Stimulated activated CD8-positive, alpha-beta memory T cell treated with anti-CD3 and anti-CD28 coated beads, Interleukin-7, amount 100 ng/mL, for 4 hours (primary cell): ENCODE measurements at places on chromosomes 1 and 21.
A peak's percentile ranks its signal among the peaks of the same experiment; 100 is the strongest.

DNA sequence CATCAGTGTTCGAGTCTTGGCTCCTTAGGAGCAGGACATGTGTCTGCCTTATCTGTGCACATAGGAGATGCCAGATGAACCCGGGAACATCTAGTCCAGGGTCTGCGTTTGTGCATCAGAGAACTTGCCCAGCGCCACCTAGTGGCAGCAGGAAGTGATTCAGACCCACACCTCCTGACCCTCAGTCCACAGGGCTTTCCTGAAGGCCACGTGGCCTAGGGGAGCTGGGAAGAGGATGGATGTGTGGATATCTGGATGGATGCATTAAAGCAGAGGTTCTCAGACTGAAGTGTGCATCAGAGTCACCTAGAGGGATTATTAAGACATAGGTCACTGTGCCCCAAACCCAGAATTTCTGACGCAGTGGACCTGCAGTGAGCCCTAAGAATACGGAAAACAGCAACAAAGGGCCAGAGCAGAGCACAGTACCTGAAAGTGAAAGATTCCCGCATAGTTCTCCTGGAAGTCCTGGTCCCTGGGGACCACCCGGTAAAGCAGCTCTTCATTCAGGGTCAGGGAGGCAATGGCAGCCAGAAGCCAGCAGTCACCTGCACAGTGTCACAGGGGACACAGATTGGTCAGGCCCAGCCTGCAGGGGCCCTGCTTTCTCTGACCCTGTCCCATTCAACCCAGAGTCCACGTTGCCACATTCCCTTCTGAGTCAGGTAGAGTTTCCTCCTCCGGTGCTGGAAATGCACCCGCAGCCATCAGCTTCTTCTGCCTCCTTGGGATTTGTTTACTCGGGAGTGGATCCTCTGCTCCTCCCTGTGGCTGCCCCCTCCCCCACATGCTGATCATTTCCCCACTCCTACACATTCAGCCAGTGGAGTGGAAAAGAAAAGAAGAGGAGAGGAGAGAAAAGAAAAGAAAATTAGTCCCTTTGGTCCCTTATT is 37.0 kb downstream of the CAPN8 start:
- DNase-seq, result no peak

- no peak for DNase-seq
Observed at GRCh38 chr1:168379104-168379860, 98.6 kb downstream of the TBX19 start.

DNA sequence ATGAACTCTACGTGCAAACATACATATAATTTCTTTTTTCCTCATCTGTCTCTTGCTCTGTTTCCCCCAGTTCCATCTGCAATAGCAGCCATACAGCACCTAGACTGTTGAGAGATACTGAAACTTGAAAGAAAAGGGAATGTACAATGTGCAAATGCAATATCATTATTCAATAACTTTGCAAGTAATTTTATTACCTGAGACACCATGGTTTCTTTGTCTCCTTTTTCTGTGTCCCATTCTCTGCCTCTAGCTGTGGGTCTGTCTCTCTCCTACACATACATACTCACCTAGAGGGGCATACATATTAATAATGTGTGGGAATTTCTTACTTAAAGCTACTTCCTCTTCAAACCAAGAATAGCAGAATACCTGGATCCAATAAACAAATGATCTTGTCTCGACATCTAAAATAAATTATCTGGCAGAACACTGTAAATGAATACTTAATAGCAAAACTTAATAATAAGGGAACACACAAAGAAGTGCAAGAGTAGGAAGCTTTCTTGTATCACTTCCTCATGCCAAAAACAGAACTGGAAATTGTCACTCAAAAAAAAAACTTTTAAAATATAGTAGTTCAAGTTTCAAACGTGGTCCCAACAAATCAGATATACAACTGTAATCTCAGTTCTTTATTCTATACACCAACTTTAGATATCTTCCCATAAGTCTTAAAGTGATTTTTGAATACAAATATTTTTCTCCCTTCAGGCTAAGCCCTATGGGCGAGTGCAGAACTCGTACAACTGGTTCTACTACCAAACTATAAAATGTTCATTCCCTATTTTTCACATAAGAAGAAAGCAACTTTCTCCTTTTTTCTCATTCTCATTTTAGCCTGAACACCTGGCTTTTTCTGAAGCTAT is 194.6 kb downstream of the NRIP1 start:
- no peak for DNase-seq

- no peak for DNase-seq
Observed at GRCh38 chr21:44269090-44269489, 7.4 kb upstream of the DNMT3L start.

DNA sequence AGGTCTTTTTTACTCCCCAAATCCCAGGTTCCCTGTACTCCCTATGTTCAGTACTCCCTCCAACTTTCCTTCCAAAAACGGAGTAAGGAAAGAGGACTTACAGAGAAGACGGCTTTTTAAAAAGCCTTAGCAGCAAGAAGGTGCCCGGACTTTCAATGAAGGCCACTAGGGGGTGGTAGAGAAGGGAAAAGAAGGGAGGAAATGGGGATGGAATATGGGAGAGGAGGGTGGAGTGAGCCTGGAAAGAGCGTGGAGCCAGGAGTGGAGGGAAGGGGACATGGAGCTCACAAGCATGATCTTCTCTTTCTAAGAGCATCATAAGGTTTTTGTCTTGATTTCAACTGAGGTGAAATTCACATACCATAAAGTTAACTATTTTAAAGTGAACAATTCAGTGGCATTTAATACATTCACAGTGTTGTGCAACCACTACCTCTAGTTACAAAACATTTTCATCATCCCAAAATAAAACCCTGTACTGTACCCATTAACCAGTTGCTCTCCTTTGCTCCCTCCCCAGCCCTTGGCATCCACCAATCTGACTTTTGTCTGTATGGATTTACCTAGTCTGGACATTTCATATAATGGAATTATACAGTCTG is 129.9 kb downstream of the ZNF281 start:
- no peak for DNase-seq

DNA sequence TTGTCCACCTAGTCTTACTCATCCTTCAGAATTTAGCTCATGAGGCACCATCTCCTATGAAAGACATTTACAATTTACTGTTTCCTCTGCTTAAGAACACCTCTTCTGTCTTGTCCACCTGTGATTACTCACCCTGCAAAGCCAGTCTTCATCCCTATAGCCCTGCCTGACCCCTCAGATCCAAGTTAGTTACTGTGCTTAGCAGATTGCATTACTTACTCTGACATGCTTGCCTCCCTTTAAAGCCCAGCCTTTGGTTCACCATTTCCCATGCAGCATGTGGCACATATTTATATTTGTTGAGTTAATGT is 60.9 kb upstream of the VCAM1 start:
- DNase-seq, result no peak

- DNase-seq, result no peak
Observed at GRCh38 chr21:33314111-33314510, 10.7 kb upstream of the IFNAR1 start.

DNA sequence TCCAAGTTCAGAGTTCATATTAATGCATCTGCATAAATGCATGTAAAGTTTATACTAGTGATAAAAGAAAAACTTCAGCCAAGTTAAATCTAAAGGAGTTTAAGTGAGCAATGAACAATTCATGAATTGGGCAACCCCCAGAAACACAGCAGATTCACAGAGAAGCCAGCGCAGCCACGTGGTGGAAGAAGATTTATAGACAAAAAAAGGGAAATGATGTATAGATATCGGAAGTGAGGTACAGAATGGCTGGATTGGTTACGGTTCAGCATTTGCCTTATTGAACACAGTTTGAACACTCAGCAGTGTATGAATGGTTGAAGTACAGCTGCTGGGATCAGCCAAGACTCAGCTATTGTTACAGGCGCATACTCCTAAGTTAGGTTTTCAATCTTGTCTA is 5.7 kb downstream of the AK5 start:
- no peak for DNase-seq

DNA sequence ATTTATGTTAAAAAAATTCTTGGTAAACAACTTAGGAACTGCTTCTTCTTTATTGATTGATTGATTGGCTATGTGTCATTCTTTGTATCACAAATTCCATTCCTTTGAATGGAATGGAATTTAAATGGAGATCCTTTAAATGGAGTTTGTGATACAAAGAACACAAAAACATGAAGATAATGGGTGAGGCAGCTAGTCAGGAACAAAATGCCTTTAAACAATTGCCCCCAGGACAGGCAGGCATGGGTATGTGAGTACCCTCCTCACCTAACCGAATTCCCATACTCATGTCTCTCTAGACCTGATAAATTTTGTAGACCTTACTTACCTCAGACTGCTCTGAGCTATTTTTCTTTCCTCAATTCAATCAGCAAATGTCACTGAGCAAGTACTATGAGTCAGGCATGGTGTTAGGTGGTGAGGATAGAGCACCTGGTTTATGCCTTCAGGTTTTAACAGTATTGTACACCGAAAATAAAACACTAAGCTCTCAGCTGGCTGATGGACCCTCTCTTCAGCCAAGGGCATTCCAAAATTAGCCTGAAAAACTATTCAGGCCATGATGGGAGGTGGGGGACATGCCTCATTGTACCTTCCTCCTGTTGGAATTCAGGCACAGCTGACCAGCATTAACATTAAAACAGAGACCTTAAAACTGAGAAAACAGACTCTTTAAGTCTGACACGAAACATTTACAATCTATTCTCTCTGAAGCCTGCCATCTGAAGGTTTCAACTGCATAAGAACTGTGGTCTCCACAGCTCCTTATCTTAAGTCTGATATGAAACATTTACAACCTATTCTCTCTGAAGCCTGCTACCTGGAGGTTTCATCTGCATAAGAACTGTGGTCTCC is 58.9 kb downstream of the OLFML3 start:
- DNase-seq, result no peak

GRCh38 chr1:36622741-36623648 is 140.3 kb upstream of the CSF3R start:
- DNase-seq, result no peak

DNA sequence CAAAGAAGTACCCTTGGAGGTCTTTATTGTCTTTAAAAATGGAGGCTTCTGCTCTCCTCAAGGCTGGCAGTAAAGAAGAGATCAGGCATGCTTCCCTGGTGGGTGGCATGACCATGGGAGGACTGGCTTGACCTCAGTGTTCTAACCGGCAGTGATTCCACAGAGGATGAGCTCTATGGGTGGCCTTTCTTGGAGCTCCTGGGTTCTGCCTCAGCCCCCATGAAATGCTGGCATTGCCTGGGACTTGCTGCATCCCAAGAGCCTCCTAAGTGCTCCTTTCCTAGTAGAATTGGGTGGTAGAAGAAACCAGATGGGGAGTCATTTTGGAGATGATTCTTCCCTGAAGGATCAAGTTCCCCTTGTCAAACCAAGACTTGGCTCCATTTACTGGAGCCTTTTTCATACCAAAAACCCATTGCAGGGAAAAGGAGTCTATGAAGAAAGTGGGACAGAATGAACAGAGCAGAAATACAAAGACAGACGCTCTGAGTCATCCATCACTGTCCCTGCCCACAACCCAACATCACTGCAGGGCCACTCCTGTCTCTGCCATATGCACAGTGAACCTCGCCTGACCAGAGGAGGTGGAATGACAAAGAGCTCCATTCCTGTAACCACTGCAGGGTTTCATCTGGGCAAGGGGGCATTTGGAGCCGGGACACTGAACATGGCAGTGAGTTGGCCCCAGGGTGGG is 42.4 kb downstream of the RIMS3 start:
- DNase-seq, result no peak

DNA sequence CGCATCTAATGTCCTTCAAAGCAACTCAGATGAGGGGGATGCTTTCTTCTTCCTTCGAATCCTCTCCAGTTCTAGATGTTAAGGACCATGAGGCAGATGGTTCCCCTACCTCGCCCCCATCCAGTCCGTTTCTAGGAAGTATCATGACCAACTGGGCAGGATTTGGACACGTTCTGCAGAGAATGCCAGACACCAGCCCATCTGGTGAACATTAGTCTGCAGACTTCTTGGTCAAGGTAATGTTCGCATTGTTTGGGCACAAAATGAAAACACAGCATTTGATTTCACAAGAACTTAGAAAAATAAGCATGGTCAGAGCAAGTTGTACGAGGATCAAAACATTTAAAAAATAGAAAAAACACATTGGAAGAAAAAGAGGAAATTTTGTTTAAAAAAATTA is 25.4 kb upstream of the ADARB1 start:
- no peak for DNase-seq

DNA sequence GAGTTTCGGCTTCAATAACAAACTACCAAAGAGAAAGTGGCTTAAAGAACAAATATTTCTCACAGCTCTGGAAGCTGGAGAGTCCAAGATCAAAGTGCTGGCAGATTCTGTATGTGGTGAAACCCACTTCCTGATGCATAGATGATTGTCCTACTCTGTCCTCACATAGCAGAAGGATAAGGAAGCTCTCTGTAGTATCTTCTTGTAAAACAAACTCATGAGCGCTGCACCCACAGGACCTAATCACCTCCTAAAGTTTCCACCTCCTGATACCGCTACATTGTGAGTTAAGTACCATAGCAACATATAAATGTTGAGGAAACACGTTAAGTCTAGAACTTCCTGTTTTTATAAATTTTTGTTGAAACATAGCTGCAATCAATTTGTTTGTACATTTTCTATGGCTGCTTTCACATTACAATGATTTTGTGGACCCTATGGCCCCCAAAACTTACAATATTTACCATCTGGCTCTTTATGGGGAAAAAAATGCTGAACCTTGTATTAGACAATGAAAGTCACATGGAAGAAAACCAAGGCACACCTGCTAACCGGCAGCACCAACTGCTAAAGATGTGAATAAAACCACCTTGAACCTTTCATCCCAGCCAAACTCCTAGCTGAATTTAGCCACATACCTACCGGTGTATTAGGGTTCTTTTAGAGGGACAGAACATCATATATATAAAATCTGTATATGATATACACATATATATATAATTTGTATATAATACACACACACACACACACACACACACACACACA is 1423.4 kb downstream of the NCAM2 start:
- no peak for DNase-seq

GRCh38 chr1:228154670-228155571 is 5.2 kb downstream of the GJC2 start:
- peak; percentile 27 for DNase-seq

- DNase-seq, result no peak
Observed at GRCh38 chr1:234373959-234374254, 651 bp downstream of the COA6 start.

GRCh38 chr1:47827109-47827508 is 170.1 kb downstream of the TRABD2B start:
- DNase-seq, result no peak

GRCh38 chr1:212186427-212187207 is 98.6 kb upstream of the PPP2R5A start:
- no peak for DNase-seq

GRCh38 chr1:2044510-2045319 is 5.5 kb upstream of the PRKCZ start:
- peak; percentile 76 for DNase-seq

DNA sequence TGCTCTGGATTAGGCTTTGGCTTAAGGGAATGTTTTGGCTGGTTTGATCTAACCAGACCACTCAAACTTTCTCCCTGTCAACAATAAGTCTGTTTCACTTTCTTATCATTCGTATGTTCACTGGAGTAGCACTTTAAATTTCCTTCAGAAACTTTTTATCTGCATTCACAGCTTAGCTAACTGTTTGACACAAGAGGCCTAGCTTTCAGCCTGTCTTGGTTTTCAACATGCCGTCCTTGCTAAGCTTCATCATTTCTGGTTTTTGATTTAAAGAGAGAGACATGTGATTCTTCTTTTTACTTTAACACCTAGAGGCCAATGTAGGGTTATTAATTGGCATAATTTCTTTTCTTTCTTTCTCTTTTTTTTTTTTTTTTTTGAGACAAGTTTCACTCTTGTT is 14.9 kb upstream of the CYB5R1 start:
- no peak for DNase-seq
